ENCODE measurements at places on chromosomes 2 and 18.

DNA sequence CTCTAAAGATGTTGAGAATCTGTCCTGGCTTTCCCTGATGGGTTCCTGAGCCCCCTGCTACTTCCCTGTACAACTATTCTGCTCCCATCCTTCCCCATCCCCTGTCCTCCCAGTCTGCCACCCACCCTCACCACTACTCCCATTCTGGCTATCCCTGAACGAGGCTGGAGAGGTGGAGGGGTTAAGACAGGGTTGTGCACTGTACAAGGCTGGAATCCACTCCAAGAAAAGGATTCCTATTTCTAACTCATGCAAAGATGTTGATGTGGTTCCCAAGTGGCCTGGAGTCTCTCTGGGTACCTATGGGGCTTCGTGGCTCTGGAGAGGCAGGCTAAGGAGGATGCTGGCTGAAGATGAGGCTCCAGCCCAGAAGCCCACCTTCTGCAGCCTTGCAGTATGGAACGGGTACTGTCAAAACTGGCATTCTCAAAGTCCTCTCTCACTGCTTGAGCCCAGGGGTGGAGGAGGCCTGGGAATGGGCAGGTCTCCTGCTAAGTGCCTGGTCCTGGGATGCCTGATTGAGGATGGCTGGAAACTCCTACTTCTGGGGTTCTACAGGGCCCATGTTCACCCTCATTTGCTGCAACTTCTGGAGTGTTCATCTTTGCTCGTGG, 1.3 kb upstream of the FEV start:
- DNase-seq: no peak

GRCh38 chr2:206488623-206489022, 45.3 kb downstream of the ADAM23 start:
- no peak for DNase-seq

DNA sequence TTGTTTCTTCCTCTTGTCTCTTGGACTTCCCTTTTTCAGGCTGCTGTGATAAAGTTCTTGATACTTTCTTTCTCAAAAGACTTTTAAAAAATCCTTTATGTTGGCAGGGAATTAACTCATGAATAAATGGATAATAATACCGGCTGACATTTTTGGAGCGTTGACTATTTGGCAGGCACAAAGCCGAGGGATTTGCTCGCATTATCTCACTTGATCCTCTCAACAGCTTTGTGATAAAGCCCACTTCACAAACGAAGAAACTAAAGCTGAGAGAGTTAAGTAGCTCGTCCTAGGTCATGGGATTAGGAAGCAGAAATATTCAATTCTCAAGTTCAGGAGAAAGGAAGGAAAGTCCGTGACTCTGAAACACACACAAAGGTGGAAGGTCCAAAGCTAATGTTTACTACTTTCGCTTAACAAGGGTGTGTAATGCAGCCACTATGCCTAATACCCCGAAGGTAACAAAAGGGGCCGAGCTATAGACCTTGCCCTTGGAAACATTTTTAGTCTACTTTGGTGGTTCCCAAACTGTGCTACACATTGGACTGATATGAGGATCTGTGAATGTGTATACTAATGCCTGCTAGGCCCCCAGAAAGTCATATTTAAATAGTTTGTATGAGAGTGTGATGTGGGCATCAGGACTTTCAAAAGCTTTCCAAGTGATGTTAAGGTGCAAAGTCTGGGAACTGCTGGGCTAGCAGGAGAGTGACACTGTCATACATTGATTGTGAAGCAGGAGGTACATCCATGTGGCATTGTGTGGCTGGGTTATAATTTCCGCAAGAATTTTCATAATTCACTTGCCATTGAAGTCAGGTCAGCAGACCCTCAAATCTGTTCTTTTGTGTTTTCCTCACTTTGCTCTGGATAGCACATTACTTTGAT, 508.4 kb downstream of the PLCL1 start:
- DNase-seq: no peak

DNA sequence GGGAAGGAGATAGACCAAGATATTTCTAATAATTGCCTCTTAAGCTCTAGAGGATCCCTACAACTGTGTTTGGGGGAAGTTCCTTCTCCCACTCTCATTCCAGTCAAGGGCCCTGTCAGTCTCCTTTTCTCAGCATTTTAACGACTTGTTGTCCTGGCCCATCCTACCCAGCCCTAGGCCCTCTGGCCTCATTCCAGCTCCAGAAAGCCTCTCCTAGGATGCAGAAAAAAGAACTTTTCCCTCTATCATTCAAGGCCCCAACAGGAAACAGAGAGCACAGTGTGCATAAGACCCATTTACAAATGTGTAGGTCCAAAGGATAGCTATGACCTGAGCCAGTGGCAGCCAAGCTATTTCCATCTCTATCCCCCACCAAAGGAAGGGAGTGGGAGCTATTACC, 14.0 kb downstream of the PKDCC start:
- no peak for DNase-seq

- no peak for DNase-seq
Observed at GRCh38 chr18:46650681-46651080, 6.3 kb downstream of the LOXHD1 start.

DNA sequence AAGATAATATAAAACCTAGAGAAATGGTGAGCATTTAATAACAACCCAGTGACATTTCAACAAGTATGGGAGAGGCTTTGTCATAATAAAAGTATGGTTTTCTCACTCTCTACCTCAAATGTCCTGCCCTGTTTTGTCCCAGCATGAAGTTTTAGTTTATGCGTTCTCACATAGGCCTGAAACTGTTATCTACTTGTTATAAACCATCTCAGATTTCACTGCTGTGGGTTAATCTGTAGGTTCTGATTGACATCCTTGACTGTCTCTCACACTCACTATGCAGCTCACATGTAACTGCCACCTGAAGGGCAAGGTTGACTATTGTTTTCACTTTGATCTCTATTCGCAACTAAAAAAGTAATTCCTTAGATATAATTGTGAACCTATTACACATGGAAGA, 44.9 kb downstream of the ZEB2 start:
- DNase-seq: no peak

DNA sequence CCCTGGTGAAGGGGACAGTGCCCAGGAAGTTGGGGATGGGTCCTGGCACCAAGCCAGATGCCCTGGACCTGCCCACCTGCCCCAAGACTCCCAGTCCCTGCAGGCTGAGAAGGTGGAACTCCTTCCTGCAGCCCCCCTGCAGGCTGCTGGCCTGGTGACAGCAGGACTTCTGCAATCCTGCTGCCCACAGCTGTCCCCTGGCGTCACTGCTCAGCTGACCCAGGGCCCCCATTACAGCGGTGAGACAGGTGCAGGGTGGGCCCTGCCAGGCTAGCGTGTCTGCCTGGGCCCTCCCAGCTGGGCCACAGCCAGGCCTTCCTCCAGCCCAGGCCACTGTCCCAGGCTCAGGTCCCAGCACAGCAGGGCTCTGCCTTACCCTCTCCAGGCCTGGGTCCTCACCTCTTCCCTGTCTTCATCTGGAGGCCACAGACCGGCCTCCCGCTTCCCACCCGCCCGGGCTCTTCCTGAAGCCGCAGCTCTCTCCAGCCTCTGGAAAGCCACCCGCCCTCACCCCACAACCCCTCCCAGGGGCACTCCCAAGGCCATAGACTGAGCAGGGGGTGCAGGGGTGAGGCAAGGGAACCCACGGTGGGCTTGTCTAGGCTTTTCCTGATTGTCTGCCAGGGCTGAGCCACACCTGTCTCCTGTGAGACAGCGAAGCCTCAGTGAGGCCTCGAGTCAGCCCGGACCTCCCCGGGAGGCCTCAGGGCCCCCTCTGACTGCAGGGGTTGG, 8.8 kb upstream of the ERFE start:
- DNase-seq: no peak

DNA sequence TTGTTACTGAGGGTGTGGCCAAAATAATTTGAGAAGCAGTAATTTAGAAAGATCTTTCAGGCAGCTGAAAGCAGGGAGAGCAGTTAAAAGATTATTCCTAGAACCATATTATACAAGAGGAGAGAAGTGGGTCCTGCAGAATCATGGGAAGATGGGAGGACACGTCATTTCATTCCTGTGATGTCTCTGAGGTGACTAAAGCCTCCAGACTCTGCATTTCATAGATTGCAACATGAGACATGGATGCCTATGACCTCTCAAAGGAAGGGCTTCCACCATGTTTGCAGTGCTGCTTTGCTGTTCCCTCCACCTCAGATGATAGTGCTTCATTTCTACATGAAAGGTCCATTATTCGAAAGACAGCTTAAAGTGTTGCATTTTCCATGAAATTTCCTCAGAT, 788.4 kb downstream of the TSN start:
- DNase-seq: no peak

- no peak for DNase-seq
Observed at GRCh38 chr2:70241340-70241739, 7.1 kb downstream of the TIA1 start.

GRCh38 chr2:28621172-28622100, 125.6 kb downstream of the PLB1 start:
- DNase-seq: peak; percentile 85

DNA sequence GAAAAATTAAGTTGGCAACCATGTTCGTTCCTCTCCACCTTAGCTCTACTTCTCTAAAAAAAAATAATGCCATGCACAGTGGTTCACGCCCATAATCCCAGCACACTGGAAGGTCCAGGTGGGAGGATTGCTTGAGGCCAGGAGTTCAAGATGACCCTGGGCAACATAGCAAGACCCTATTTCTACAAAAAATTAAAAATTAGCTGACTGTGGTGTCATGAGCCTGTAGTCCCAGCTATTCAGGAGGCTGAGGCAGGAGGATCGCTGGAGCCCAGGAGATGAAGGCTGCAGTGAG, 40.1 kb upstream of the NPAS2 start:
- DNase-seq: no peak

DNA sequence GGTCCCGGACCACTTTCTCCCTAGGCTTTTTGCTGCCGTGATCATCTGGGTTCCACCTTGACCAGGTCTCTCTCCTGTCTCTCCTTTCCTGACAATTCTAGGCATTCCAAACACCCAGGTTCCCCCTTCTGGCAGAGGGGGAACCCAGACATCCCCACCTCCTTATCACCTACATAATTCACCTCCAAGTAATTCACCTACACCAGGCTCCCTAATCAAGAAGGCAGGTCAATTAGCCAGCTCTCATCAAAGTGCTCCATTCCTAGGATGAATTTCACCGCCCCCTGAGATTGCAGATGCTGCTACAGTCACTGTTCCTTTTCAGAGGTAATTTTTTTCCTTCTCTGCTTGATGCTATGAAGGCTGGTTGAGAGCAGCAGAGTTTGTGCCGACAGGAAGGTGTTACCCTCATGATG, 42.3 kb upstream of the ATG16L1 start:
- DNase-seq: peak; percentile 55

DNA sequence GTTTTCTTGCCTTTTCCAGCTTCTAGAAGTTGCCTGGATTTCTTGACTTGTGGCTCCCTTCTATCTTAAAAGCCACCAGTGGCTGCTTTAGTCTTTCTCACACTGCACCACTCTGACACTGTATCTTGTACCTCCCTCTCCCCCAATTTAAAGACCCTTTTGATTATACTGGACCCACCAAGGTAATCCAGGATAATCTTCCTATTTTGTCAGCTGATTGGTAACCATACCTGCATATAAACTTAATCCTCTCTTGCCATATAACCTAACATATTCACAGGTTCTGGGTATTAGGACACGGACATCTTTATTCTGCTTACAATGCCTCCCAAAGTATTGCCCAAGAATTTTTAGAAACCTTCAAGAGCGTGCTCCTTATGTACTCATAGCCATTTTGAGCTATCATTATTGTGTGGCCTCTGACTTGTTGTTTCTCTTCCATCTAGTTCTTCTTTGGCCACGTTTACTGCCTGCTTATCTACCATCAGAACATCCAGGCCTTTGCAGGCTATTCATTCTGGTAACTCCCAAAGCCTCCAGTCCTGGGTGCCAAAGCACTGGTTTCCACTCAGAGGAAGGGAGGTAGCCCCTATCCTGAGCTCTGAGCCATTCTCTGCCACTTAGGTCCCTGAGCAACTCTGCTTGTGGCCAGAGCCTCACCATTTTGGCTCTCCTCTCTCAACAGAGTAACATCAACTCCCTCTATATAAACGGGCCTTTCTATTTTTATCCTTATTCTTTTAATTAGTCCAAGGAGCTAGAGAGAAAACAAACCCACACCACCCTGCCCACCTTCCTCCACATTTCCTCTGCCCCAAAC, 70.8 kb downstream of the MYO3B start:
- no peak for DNase-seq

DNA sequence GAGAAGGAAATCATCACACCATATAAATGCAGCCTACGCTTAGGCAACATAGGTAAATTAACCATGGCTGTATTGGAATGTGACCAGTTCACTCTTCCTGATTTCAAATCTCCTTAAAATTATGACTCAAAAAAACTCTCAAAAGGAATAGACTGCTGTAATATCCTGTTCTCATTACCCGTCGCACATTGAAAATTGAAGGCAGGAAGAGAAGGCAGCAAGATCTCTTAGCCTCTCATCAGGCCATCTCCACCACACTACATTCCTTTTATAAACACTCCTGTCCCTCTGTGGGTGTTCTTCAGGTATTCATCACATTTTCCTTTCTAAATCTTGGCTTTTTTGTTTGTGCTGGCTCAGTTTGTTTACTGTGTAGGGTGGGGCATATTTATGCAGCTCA, 83.2 kb downstream of the PPP1R1C start:
- DNase-seq: no peak

DNA sequence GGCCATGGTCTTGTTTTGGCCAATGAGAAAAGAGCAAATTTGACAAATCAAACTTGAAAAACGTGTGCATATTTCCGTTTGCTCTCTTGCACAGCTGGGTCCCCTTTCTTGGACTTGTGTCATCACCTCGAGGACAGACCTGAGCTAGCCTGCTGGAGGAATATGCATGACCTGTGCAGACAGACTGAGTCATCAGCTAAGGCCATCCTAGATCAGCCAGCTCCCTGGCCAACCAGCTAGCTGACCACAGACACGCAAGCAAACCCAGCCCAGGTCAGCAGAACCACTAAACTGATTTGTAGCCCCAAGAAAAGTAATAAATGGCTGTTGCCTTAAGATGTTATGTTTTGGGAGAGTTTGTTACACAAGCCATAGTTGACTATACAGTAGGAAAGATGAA, 61.3 kb upstream of the PAX3 start:
- DNase-seq: no peak

- no peak for DNase-seq
Observed at GRCh38 chr2:33903215-33903614, 304.1 kb upstream of the FAM98A start.

GRCh38 chr2:80403081-80403480, 98.5 kb upstream of the LRRTM1 start:
- DNase-seq: no peak

DNA sequence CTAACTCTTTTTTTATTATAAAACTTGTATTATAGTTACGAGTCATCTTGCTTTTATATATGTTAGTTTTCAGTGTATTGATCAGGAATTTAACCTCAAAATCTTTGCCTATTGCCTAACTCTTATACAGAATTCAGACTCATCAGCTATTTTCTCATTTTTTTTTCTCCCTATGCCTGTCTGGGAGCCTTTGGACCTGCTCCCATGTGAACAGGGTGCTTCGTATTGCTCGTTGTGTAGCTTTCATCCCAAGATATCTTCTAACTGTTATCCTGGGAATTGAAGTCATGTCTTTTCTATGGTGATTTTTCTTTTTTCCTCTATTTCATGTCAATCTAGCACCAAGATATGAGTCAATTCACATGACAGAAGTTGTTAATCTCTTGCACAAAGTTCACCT, 814.0 kb downstream of the SLC4A3 start:
- no peak for DNase-seq

- DNase-seq: no peak
Observed at GRCh38 chr18:8801263-8801901, 96.0 kb downstream of the MTCL1 start.

Measured in endodermal cell (in vitro differentiated cells).